ENCODE measurements at places on chromosomes 3 and 15.

GRCh38 chr3:65833761-65834505 is 204.8 kb downstream of the MAGI1 start:
- no peak for DNase-seq

DNA sequence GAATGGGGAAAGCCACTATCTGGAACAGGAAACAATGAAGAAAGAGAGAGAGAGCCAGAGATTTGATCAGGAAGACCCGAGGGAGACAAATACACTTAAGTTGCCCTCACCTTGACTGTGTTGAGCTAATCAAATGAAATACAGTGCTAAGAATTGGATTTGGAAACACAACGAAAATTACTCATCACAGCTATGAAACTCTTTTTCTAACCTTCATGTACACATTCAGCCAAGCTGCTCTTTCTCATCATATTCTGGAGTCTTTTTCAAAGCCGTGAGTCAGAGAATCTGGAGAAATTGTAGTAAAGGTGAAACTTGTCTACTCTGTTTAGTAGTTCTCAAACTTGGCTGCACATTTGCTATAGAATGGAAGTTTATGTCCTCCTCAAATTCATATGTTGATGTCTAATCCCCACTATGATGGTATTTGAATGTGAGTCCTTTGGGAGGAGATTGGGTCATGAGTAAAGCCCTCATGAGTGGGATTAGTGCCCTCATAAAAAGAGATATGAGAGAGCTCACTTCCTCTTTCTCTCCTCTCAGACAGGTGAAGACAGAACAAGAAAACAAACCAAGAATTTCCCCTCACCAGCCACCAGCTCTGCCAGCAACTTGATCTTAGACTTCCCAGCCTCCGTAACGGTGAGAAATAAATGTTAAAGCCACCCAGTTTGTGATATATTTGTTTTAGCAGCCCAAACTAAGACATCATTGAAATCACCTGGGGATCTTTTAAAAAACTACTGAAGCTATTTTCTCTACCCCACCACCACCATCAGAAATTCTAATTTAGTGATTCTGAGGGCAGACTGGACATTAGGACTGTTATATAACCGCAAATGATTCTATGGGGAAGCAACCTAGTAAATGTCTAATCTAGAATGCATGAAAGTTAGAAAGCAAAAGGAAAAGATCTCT is 143.6 kb upstream of the GRM7 start:
- DNase-seq: no peak

- DNase-seq: no peak
These were observed 37.2 kb upstream of the ANPEP start for GRCh38 chr15:89851673-89852341.

GRCh38 chr3:153080778-153081240 is 81.2 kb upstream of the RAP2B start:
- DNase-seq: no peak

All from cerebellar nuclear complex (tissue), 1 donor.